PC-9 (cell line): ENCODE measurements at places on chromosomes 11 and 22. TPM values are rescaled to one million over a fixed set of nuclear protein-coding genes. Genes with fewer than 3 reads are reported as not detected.

CSKMT gene
- total RNA-seq = 19.2 and 51.9 TPM in 2 replicates

PACSIN3 gene
- total RNA-seq = 113 and 114 TPM in 2 replicates

PGA5 gene
- total RNA-seq = not detected in 2 replicates

ATP5MG gene
- 240 and 248 TPM in 2 replicates for total RNA-seq

PLAAT2 gene
- 8.8 and 13.6 TPM in 2 replicates for total RNA-seq

SEPTIN3 gene
- 1.2 and 1.5 TPM in 2 replicates for total RNA-seq

POTEH gene
- not detected in 2 replicates for total RNA-seq

IFITM2 gene
- total RNA-seq = 4.2 and 4.3 TPM in 2 replicates

CADM1 gene
- total RNA-seq = not detected in 2 replicates

FXYD2 gene
- not detected in 2 replicates for total RNA-seq

CCDC116 gene
- 0.33 and 0.63 TPM in 2 replicates for total RNA-seq

LRRC32 gene
- 0.53 TPM in 1 of 2 replicates, not detected in the other for total RNA-seq

LMO2 gene
- total RNA-seq = 0.28 and 0.45 TPM in 2 replicates

SCGB1D2 gene
- total RNA-seq = not detected in 2 replicates

RCOR2 gene
- total RNA-seq = 3.4 and 5.2 TPM in 2 replicates

CDHR5 gene
- not detected in 2 replicates for total RNA-seq

MRGPRD gene
- total RNA-seq = not detected in 2 replicates

P4HA3 gene
- total RNA-seq = 0.22 and 0.60 TPM in 2 replicates

GAL gene
- 3.9 and 12.8 TPM in 2 replicates for total RNA-seq

MRGPRF gene
- 0.35 and 0.50 TPM in 2 replicates for total RNA-seq

APOL5 gene
- total RNA-seq = not detected in 2 replicates

OR5A1 gene
- total RNA-seq = not detected in 2 replicates

CCDC15 gene
- total RNA-seq = 2.7 and 2.8 TPM in 2 replicates

PLA2G3 gene
- not detected in 2 replicates for total RNA-seq

PDXP gene
- total RNA-seq = 10.9 and 13.5 TPM in 2 replicates

OR5M3 gene
- total RNA-seq = not detected in 2 replicates

FAM180B gene
- total RNA-seq = not detected in 2 replicates

TRIM51 gene
- not detected in 2 replicates for total RNA-seq

INS gene
- total RNA-seq = not detected in 2 replicates

MTNR1B gene
- not detected in 2 replicates for total RNA-seq

OR2AT4 gene
- 0.11 TPM in 1 of 2 replicates, not detected in the other for total RNA-seq

ASRGL1 gene
- 6.2 and 8.4 TPM in 2 replicates for total RNA-seq

CCT8L2 gene
- total RNA-seq = not detected in 2 replicates

ANGPTL5 gene
- not detected in 2 replicates for total RNA-seq

ROBO4 gene
- total RNA-seq = 0.20 TPM in 1 of 2 replicates, not detected in the other

OR52N4 gene
- total RNA-seq = not detected in 2 replicates

CHST1 gene
- total RNA-seq = not detected in 2 replicates

BATF2 gene
- total RNA-seq = 0.46 and 1.2 TPM in 2 replicates

ST14 gene
- total RNA-seq = 139 and 141 TPM in 2 replicates

IL17REL gene
- total RNA-seq = not detected in 2 replicates

TST gene
- total RNA-seq = 99.4 and 123 TPM in 2 replicates

ENTHD1 gene
- not detected in 2 replicates for total RNA-seq
